ENCODE measurements at places on chromosomes 4 and X. TPM values are rescaled to one million over a fixed set of nuclear protein-coding genes. Genes with fewer than 3 reads are reported as not detected.
A peak's percentile ranks its signal among the peaks of the same experiment; 100 is the strongest.

DNA sequence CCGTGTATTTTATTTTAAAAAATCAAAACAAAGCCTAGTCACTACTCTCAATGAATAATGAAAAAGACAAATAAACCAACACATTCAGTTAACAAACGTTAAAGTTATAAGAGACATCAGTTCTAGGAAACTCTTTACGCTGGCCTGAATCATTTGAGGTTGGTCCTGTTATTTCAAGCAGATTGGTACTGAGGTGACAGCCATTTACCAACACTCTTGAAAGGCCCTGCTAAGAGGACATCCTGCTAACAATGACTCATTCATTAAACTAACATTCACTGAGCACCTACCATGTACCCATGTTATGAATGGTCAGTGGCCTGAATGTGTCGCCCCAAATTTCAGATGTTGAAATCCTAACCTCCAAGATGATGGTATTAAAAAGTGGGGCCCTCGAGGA is 57.1 kb upstream of the ADGRG2 start:
- H3K27ac ChIP-seq: no peak overlapping the region
- no peak for DNase-seq
- no peaks in the 10 kb centered on the region for H3K4me1 ChIP-seq
- no peaks in the 10 kb centered on the region for H3K36me3 ChIP-seq

H2AZ1 gene
- 731 TPM for total RNA-seq

SLC30A9 gene
- 48.3 TPM for total RNA-seq

GRCh38 chrX:56791456-56791855 is 62.4 kb downstream of the NBDY start:
- H3K27me3 ChIP-seq: no peaks in the 10 kb centered on the region
- no peak overlapping the region for H3K4me3 ChIP-seq
- H3K27ac ChIP-seq: no peak overlapping the region
- DNase-seq: no peak
- H3K36me3 ChIP-seq: no peaks in the 10 kb centered on the region

- H3K27me3 ChIP-seq: peaks cover 1% of the 10 kb centered on the region
- no peak overlapping the region for H3K27ac ChIP-seq
- H3K4me1 ChIP-seq: no peaks in the 10 kb centered on the region
These were observed 15.0 kb upstream of the MTNR1A start for GRCh38 chr4:186570193-186570996.

- H3K27me3 ChIP-seq: no peaks in the 10 kb centered on the region
- no peaks in the 10 kb centered on the region for H3K36me3 ChIP-seq
- no peak for DNase-seq
- peaks cover 12% of the 10 kb centered on the region for H3K4me1 ChIP-seq
- no peak overlapping the region for H3K4me3 ChIP-seq
These were observed 14.0 kb downstream of the CHM start for GRCh38 chrX:86033385-86033784.

- H3K27me3 ChIP-seq: no peaks in the 10 kb centered on the region
- peaks cover 6% of the 10 kb centered on the region for H3K36me3 ChIP-seq
These were observed 432.6 kb upstream of the GALNT7 start for GRCh38 chr4:172736046-172736445.

GRCh38 chrX:48631376-48632090 is 34.2 kb downstream of the WDR13 start:
- H3K4me1 ChIP-seq: peaks cover 11% of the 10 kb centered on the region
- no peaks in the 10 kb centered on the region for H3K36me3 ChIP-seq
- H3K27ac ChIP-seq: no peak overlapping the region
- peak overlapping the region; percentile 35 for H3K4me3 ChIP-seq
- no peaks in the 10 kb centered on the region for H3K27me3 ChIP-seq

DNA sequence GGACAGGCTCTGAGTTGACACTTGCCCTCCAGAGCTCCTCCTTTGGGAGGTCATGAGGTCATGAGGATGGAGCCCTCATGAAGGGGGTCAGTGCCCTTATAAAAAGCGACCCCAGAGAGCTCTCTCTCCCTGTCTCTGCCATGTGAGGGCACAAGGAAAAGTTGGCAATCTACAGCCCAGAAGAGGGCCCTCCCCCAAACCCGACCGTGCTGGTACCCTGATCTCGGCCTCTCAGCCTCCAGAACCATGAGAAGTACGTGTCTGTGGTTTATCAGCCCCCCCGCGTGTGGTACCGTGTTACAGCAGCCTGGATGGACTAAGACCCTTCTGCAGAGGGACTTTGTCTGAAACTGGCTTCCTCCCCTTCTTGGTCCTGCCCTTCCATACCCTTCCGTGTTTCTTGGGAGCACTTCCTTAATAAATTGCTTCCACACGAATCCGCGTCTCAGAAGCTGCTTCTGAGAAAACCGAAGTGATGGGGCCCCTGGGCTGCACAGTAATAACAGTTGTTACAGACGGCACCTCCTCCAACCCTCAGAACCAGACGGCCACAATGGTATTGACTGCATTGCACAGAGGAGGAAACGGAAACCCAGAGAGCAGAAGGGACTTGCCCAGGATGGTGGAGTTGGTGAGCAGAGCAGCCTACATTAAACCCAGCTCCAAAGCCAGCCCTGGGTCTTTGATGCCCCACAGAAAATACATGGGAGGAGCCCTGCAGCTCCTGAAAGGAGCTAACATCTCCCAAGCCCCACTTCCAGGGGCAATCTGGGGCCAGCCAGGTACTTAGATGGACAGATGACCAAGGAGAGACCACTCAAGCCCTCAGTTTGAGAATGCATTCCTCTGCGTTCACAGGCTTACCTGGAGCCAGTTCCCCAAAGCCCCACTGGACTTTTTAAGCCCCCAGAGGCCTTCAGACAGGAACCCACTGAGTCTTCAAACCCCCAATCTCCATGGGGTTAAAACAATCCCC is 242.7 kb downstream of the BCOR start:
- H3K27ac ChIP-seq: peak overlapping the region; percentile 98
- no peaks in the 10 kb centered on the region for H3K27me3 ChIP-seq
- H3K4me3 ChIP-seq: peak overlapping the region; percentile 82

- H3K27ac ChIP-seq: no peak overlapping the region
- no peaks in the 10 kb centered on the region for H3K36me3 ChIP-seq
- peak; percentile 25 for DNase-seq
- peaks cover 3% of the 10 kb centered on the region for H3K27me3 ChIP-seq
These were observed 22.9 kb upstream of the COX7B2 start for GRCh38 chr4:46931981-46932380.

GRCh38 chr4:176883108-176883550 is 90.4 kb upstream of the VEGFC start:
- no peak overlapping the region for H3K4me3 ChIP-seq
- no peaks in the 10 kb centered on the region for H3K36me3 ChIP-seq
- no peak overlapping the region for H3K27ac ChIP-seq
- no peak for DNase-seq
- no peaks in the 10 kb centered on the region for H3K4me1 ChIP-seq
- H3K27me3 ChIP-seq: no peaks in the 10 kb centered on the region

TACR3 gene
- total RNA-seq: not detected

DNA sequence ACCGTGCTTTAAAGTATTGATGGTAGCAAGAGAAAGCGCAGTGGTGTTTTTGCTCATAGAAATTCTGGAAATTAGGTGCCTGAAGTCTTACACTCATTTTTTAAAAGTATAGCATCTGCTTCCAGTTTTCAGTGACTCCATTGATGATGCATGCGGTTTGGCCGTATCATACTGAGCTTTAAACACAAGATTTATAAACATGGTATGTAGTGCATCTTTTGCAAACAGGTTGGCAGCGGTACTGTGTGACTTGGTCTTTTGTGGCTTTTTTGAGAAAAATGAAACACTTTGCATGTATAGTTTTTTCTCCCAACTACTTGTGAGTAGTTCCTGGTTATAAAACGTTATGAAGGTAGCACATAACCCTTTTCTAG is 2.0 kb downstream of the DDX3X start:
- H3K4me3 ChIP-seq: peak overlapping the region; percentile 93
- H3K27ac ChIP-seq: peak overlapping the region; percentile 100
- H3K4me1 ChIP-seq: peaks cover 26% of the 10 kb centered on the region
- peaks cover 57% of the 10 kb centered on the region for H3K36me3 ChIP-seq

DNA sequence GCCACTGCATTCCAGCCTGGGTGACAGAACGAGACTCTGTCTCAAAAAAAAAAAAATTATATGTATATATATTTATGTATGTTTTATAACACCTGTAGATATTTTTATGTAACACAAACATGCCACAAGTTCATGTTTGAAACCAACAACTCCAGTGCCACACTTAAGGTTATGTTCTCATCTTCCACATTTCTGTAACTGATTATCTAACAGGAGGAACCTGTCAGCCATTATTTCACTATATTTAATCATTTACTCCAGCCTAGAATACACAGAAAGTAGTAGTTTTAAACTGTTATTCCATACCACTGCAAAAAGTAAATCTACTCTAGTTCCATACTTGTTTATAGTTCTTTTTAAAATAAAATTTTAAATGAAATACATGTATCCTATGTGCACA is 32.3 kb downstream of the MCUB start:
- no peaks in the 10 kb centered on the region for H3K27me3 ChIP-seq
- H3K27ac ChIP-seq: peak overlapping the region; percentile 33
- peaks cover 2% of the 10 kb centered on the region for H3K36me3 ChIP-seq

- no peaks in the 10 kb centered on the region for H3K36me3 ChIP-seq
- no peak overlapping the region for H3K27ac ChIP-seq
- H3K4me3 ChIP-seq: no peak overlapping the region
- DNase-seq: no peak
- peaks cover 12% of the 10 kb centered on the region for H3K27me3 ChIP-seq
These were observed 147.9 kb downstream of the CHIC2 start for GRCh38 chr4:53916431-53916889.

DNA sequence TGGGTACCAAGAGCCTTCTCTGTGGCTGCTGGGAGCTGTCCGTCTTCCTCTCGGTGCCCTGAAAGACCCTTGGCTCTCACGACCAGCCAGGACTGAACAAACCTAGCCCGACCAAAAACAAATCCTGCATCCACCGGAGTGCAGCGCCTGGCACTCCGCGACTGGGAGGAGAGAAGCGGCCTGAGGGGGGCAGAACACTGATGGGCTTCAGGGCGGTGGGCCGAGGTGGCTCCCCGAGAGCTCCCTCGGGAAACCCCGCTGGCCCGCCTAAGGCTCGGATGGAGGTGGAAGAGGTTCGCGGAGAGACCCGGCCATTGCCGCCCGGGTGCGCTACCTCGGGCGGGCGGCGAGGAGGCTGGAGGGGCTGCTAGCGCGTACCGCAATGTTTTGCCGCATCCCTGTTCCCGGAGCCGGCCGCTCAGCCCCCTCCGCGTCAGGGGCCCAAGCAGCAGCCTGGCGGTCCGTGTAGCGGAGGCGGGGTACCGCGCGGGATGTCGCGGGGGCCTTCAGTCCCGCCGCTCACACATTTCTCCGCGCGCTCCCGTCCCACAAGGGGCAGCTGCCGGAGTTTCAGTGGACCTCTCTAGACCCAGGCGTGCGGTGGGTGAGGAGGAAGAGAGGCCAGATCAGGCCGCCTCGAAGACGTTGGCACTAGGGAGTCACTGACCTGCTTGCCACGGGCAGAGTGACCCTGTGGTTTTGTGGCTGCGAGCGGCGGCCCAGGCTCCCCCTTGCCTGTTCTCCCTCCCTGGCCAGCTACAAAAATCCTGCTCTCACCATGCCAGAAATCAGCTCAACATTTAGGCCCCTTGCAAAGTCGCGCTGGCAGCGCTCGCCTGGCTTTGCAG is 2.2 kb downstream of the SLITRK4 start:
- DNase-seq: no peak
- no peak overlapping the region for H3K27ac ChIP-seq
- H3K4me1 ChIP-seq: no peaks in the 10 kb centered on the region
- H3K4me3 ChIP-seq: no peak overlapping the region
- no peaks in the 10 kb centered on the region for H3K36me3 ChIP-seq
- H3K27me3 ChIP-seq: peaks cover 15% of the 10 kb centered on the region

- no peaks in the 10 kb centered on the region for H3K4me1 ChIP-seq
- no peak overlapping the region for H3K27ac ChIP-seq
- H3K4me3 ChIP-seq: no peak overlapping the region
- no peaks in the 10 kb centered on the region for H3K36me3 ChIP-seq
These were observed 9.0 kb downstream of the TSC22D3 start for GRCh38 chrX:107766470-107767150.

- peaks cover 3% of the 10 kb centered on the region for H3K36me3 ChIP-seq
- peaks cover 17% of the 10 kb centered on the region for H3K4me1 ChIP-seq
- H3K4me3 ChIP-seq: no peak overlapping the region
- no peak for DNase-seq
- no peak overlapping the region for H3K27ac ChIP-seq
These were observed 68.6 kb downstream of the CHST7 start for GRCh38 chrX:46642145-46642544.

GRCh38 chr4:147991543-147992283 is 259.8 kb downstream of the ARHGAP10 start:
- no peaks in the 10 kb centered on the region for H3K36me3 ChIP-seq
- no peaks in the 10 kb centered on the region for H3K27me3 ChIP-seq
- no peak for DNase-seq

GRCh38 chrX:19342331-19342906 is 1.3 kb upstream of the PDHA1 start:
- H3K27ac ChIP-seq: no peak overlapping the region
- peaks cover 15% of the 10 kb centered on the region for H3K4me1 ChIP-seq
- H3K27me3 ChIP-seq: no peaks in the 10 kb centered on the region
- no peak overlapping the region for H3K4me3 ChIP-seq
- DNase-seq: no peak

DNA sequence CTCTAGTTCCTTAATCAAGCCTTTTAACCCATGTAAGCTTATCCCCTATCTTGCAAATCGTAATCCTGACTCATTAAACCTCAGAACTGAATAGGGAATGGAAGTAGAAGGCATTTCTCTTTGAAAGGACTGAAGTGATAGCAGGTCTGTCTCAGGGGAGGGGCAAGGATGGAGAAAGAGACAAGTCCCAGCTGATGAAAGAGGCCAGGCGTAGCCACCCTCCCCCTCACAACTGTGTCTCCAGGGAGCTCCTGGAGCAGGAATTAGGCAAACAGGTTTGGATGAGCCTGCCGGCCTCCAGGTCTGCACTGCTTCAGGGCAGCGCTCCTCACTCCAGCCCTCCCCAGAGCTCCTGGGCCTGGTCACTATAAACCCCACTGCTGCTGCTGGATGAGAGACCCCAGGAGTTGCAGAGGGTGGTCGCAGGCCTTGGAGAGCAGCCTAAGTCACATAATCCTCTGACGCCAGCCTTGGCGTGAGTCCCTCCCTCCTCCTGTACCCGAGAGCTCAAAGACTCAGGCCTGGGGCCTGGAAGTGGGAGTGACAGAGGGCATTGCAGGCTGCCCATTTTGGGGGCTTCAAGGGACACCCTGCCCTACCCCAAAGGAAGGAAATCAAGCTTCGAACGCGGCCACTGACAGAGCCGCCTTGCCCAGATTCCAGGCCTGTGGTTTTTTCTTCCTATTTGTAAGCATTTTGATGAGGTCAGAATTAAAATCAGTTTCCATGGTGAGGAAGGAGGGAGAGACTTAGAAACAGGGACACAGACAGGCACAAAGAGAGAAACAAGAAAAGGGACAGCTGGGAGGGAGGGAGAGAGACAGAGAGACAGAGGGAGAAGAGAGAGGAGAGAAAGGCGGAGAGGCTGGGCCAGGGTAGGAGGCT is 21.2 kb upstream of the MSX1 start:
- peaks cover 2% of the 10 kb centered on the region for H3K4me1 ChIP-seq
- no peak overlapping the region for H3K27ac ChIP-seq
- H3K27me3 ChIP-seq: peaks cover 11% of the 10 kb centered on the region

GRCh38 chr4:165867961-165868360 is 5.1 kb upstream of the TLL1 start:
- H3K36me3 ChIP-seq: no peaks in the 10 kb centered on the region
- H3K4me1 ChIP-seq: peaks cover 6% of the 10 kb centered on the region
- H3K27ac ChIP-seq: no peak overlapping the region
- DNase-seq: no peak
- no peak overlapping the region for H3K4me3 ChIP-seq
- H3K27me3 ChIP-seq: peaks cover 10% of the 10 kb centered on the region

All from activated CD4-positive, alpha-beta memory T cell treated with anti-CD3 and anti-CD28 coated beads for 36 hours (primary cell).